Frontal cortex (tissue), 4 donors: ENCODE measurements at places on chromosomes 5 and 9. TPM values are rescaled to one million over a fixed set of nuclear protein-coding genes. Genes with fewer than 3 reads are reported as not detected.

The PDE6A gene
- not detected for total RNA-seq

The PPP1R26 gene
- 35.5 TPM for total RNA-seq

DNA sequence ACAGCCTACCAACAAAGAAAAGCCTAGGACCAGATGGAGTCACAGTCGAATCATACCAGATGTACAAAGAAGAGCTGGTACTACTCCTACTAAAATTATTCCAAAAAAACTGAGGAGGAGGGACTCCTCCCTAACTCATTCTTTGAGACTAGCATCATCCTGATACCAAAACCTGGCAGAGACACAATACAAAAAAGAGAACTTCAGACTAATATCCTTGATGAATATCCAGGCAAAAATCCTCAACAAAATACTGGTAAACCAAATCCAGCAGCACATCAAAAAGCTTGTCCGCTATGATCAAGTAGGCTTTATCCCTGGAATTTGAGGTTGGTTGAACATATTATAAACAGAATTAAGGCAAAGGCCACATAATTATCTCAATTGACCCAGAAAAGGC, 900.4 kb upstream of the ARRDC3 start:
- DNase-seq = no peak

DNA sequence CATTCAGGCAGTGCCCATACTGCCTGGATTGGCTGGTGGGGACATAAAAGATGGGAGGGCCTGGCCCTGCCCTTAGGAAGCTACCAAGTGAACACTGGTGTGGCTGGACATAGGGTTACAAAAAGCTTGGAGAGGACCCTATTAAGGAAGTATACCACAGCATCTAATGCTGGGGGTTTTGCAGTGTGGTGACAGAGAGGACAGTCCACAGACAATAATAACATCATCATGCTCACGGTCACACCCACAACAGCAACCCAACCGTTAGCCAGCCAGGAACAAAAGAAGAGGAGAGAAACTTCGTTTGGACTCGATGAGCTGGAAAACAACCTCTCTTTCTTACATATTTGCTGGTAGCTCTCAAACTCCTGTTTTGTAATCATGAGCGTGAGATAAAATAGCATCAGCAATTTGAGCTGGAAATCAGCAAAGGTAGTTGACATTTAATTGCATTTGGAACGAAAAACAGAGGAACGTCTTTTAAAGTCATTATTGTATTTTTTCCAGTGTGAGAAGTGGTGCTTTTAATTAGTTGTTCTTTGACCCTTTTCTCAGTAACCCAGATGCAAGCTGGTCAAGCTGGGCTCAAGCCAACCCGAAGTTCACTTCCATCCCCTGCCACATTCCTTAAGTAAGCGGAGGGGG, 73.4 kb downstream of the NSG2 start:
- no peak for DNase-seq

DNA sequence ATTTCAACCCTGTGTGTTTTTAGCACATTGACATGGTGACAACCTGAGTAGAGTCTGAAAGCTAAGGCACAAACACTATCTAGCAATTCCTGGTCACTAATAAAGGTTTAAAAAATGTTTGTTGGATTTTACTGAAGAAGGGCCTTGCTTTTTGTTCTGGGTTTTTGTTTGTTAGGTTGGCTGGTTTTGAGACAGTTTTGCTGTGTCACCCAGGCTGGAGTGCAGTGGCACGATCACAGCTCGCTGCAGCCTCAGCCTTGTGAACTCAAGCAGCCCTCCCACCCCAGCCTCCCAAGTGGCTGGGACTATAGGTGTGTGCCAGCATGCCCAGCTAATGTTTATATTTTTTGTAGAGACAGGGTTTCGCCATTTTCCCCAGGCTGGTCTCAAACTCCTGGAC, 39.0 kb downstream of the PRKACG start:
- DNase-seq = no peak

- no peak for DNase-seq
Measured at GRCh38 chr5:42502613-42503470, 79.6 kb downstream of the GHR start.

- no peak for DNase-seq
Measured at GRCh38 chr5:93209476-93209875, 371.5 kb downstream of the NR2F1-AS1 start.

The OR1J2 gene
- total RNA-seq = not detected

The PRLR gene
- total RNA-seq = 1.2 TPM

GRCh38 chr5:115840873-115841272, 492 bp downstream of the ATG12 start:
- no peak for DNase-seq

The C5orf46 gene
- total RNA-seq = not detected

DNA sequence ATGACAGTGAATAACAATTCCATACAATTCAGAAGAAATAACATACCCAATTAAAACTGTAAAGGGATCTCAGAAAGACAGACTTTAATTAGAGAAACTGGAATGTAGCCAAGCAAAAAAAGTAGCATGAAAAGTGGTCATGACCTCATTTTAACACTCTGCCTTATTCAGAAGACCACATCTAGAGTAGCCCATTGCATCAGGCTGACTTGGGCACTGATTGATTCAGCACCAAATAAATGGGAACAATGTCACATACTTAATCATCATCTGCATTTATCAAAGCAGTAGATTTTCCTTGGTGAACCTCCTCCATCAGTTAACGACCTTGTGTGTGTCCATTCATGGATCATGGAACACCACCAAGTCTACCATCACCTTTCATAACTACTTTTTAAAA, 992.1 kb downstream of the NR2F1-AS1 start:
- DNase-seq = no peak

The HINT2 gene
- 9.0 TPM for total RNA-seq

The HEMGN gene
- total RNA-seq = 3.7 TPM

- DNase-seq = no peak
Measured at GRCh38 chr9:69817202-69817601, 3.4 kb upstream of the CFAP95 start.

The FAM200C gene
- 33.8 TPM for total RNA-seq

DNA sequence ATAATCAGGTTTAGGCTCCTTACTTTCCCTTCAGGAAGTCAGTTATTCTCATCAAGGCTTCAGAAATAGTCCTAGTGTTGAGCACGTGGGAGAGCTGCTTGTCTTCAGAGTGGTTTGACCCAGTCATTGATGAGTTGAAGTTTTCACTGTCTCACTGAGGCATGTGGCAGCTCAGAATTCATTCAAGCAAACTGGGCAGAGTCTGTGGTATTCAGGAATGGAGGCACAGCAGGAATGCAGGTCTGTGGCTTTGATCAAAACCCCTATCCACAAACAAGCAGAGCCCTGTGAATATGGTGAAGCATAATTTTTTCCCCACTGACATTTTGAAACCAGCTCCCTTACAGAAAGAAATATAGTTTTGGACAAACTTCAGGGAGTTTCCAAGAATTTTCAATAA, 207.3 kb downstream of the CD180 start:
- no peak for DNase-seq

GRCh38 chr9:124880501-124880900, 18.6 kb downstream of the ARPC5L start:
- DNase-seq = no peak

The PCDHB3 gene
- total RNA-seq = 11.0 TPM

DNA sequence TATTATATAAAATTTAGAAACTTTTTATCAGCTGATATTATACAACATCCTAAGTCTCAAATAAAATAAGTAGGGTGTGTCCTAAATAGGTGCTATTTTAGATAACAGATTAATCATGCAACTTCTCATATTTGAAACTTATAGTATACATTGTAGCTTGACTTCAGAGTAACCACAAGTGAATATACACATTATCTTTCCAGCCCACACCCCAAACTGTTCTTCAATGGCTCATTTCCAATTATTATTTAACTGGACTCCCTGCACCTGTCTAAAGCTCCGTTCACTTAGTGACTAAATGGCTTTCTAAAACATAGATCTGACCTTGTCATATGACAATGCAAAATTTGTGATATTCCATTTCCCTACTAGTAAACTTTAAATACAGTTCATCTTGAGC, 490.9 kb upstream of the RGMB start:
- no peak for DNase-seq

DNA sequence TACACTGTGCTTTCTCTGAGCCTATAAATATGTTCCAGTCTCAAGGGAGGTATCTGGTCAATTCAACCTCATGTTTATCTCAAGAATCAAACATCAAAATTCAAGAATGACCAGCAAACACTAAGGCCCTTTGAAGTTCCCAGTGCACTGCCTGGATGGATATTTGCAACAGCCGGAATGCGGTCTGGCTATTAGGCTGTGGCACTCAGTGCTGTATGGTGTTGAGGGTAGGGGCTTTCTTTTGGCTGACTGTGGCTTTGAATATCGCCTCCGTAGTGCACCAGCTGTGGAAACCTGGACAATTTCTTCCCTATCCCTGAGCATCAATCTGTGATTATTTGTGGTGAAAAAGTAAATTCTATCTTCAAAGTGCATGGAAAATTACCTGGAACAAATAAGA, 220.4 kb downstream of the BRINP1 start:
- DNase-seq = no peak

- no peak for DNase-seq
Measured at GRCh38 chr5:110916381-110917049, 155.0 kb upstream of the TSLP start.

- DNase-seq = no peak
Measured at GRCh38 chr5:52776116-52776515, 11.6 kb upstream of the ITGA1 start.

The PHF2 gene
- total RNA-seq = 31.8 TPM

The NEUROG1 gene
- total RNA-seq = 0.41 TPM

GRCh38 chr5:5598547-5599113, 176.2 kb downstream of the ICE1 start:
- DNase-seq = no peak

DNA sequence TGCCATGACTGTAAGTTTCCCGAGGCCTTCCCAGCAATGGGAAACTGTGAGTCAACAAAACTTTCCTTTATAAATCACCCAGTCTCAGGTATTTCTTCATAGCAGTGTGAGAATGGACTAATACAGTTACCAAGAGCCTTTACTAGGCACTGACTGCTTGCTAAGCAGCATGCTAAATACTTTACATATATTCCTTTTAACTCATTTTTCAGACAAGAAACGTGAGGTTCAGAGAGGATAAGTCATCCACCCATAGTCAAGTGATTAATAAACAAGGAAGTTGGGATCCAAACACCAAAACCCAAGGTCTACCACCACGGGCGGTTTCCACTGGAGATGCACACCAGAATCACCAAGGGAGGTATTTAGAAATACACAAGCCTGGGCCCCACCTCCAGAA, 50.8 kb downstream of the GABBR2 start:
- no peak for DNase-seq

- no peak for DNase-seq
Measured at GRCh38 chr9:36968574-36969215, 65.4 kb downstream of the PAX5 start.

- DNase-seq = no peak
Measured at GRCh38 chr5:53892224-53892623, 331.8 kb downstream of the NDUFS4 start.

GRCh38 chr9:17906176-17906840, 327.4 kb downstream of the SH3GL2 start:
- no peak for DNase-seq

The NR5A1 gene
- not detected for total RNA-seq

DNA sequence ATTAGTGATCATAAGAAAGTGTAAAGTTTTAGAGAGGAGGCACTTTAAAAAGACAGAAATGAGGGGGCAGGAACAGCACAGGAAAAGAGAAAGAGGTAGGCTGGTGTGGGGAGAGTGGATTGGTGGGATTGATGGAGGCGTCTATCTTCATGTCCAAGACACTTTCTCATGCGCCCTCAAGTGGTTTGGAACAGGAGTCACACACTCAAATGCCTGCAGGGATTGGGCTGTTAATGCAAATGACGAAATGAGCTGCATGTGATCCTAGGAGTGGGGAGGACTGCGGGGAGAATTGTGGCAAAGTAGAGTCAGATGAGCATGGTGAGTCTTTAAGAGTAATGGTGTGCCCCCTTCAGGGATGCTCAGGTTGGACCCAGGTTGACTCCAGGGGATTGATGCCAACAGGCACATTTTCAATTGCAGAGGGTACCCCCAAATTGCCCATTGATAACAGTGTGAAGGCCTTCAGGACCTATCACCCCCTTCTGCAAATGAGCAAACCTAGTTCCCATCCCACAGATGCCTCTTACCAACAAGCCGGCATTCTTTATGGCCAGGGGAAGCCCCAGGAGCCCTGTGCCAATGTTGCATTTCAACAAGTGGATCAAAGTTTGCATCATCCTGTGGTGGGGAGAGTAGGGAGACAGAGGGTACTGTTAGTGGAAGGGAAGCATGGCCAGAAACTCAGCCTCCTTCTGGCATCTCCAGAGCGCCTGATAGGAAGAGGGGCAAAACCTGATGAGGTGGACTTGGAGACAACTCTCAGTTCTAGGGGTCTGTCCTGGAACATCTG, 5.3 kb downstream of the SLC36A3 start:
- DNase-seq = no peak

- no peak for DNase-seq
Measured at GRCh38 chr5:17087035-17087434, 130.4 kb upstream of the BASP1 start.

DNA sequence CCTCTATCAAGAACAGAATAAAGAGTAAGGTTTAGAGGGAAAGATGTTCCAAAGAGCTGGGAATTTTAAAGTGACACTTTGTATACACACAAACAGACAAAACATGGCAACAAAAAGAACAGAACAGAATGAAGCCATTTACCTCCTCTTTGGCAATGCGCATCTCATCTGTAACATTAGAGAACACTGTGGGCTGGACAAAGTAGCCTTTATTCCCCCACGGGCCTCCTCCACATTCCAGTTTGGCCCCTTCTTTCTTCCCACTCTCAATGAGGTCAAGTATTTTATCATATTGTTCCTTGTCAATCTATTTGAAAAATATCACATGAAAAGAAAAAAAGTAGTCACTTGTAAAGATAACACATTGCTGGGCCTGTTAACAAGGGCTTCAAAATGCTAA, 41.0 kb downstream of the ALDH1A1 start:
- DNase-seq = no peak

- DNase-seq = no peak
Measured at GRCh38 chr9:4796988-4797853, 4.5 kb downstream of the RCL1 start.

- DNase-seq = no peak
Measured at GRCh38 chr5:178529080-178529479, 61.1 kb downstream of the COL23A1 start.

The IRX1 gene
- 0.41 TPM for total RNA-seq

DNA sequence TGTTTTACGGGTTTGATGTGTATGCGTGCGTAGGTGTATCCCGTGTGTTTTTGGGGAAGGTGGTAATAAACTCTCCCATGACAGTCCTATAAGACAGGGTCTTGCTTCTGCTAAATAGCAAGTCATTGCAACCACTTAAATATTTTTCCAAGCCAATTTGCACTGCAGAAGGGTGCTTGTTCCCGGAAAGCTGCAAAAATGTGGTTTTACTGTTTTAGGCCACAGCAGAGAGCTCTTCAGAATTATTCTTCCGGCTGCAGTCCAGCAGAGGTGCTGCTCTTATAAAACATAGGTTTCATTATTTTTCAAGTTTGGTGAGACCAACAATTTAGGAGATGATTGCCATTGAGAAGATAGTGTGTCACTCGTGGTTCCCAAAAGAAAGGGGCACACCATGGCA, 192.8 kb downstream of the NTRK2 start:
- DNase-seq = no peak

- DNase-seq = no peak
Measured at GRCh38 chr9:70921136-70921535, 200.3 kb downstream of the TRPM3 start.

GRCh38 chr9:73137286-73137899, 14.3 kb upstream of the ANXA1 start:
- no peak for DNase-seq

- DNase-seq = no peak
Measured at GRCh38 chr5:4453655-4454054, 686.5 kb upstream of the ADAMTS16 start.

GRCh38 chr5:89071941-89072331, 189.0 kb upstream of the MEF2C start:
- no peak for DNase-seq
